ENCODE measurements at places on chromosomes 12 and 14.

GRCh38 chr12:544941-545635 lies 85.3 kb downstream of the B4GALNT3 start:
- no peak for DNase-seq

DNA sequence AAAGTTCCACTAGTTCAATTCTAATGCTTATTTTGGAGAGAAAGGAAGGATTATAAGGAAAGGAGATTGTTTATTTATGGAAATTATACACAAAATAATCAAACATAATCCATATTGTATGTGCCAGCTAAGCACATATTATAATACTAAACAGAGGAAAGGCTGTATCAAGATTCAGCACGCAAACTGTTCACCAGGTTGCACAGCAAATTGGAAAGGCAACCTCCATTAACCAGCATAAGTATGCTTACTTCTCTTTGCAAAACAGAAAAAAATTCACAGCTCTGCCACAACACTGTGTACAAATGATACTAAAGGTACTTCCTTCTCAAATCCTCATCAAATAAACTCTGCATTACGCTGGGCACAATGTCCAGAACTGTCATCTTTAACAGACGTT lies 146.3 kb downstream of the MED13L start:
- DNase-seq = no peak

DNA sequence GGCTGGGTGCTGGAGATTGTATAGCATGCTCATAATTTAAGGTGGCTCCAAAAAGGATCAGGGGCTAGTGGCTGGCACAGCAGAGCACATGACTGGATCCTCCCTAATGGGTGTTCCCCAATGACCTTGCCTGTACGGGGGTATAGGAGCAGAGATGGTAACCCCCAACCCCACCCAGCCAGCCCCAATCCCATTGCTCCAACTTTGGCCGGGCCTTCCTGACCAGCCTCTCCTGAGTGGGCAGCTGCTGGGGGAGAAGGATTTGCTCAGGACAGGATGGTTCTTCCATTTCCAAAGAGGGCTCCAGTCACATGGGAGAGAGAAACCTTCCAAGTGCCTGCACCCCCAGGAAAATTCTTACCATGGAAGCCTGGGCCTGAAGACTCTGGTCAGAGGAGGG lies 15.3 kb upstream of the NR4A1 start:
- DNase-seq = no peak

DNA sequence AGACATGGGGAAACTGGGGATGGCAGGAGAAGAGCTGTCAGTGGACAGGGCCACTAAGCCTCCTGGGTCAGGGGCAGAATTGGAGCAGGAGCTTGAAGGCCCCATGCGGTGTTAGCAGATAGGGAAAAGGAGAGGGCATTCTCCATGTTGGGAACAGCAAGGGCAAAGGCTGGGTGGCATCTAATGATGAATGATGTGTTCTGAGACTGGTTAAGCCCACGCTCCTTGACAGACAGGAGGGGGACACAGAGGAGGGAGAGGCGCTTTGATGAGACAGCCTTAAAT lies 63.0 kb downstream of the CLMN start:
- DNase-seq = no peak

- no peak for DNase-seq
Measured at GRCh38 chr14:104682107-104682593, 7.3 kb upstream of the INF2 start.

GRCh38 chr12:14768823-14769405 lies 34.4 kb downstream of the WBP11 start:
- no peak for DNase-seq

DNA sequence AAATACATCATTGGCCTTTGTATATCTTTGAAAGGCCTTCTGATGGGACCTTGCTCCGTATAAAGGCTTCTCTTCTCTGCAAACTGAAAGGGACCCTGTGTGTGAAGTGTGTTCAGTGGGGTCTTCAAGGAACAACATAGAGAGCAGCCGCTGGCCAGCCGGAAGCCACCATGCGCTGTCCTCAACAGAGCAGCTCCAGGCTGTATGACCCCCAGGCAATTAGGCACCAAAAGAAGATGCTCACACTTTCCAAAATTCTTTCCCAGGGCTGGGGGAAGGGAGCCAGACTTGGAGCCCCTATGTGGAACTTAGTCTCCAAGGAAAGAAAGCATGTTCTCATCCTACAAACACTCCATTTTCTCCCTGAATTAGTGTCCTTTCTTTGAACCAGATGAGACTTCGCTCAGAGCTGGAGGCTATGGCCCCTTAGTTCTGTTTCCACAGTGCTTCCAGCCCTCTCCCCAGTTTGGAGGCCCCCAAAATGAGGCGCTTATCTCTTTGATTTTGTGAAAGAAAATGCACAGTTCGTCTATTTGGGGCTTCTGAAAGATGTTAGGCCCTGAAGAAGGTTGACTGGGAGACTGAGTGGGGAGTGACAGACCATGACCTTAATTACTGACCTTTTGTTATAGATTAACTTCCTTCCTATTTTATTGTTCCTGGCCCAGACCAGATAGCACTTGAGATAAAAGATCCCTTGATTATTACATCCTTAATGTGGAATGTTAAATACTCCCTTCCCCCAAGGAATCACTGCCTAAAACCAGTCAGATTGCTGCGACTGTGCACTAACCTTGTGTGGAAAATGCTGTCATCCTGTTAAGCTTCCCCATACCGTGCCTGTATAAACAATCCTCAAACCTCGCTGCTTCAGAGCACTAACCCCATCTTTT lies 128.3 kb upstream of the FGD4 start:
- DNase-seq = no peak

GRCh38 chr14:24069411-24069735 lies 2.0 kb upstream of the CPNE6 start:
- DNase-seq = no peak

DNA sequence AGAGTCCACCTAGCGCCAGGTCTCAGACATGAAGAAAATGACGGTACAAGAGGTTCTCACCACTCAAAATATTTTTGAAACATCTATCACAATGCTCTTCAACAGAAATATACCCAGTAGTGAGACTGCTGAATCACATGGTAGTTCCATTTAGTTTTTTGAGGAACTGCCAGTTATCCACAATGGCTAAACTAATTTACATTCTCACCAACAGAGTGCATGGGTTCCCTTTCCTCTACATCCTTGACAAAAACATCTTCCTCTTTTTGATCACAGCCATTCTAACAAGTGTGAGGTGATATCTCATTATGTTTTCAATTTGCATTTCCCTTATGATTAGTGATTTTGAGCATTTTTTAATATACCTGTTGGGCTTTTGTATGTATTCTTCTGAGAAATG lies 5.7 kb upstream of the GPR65 start:
- no peak for DNase-seq

DNA sequence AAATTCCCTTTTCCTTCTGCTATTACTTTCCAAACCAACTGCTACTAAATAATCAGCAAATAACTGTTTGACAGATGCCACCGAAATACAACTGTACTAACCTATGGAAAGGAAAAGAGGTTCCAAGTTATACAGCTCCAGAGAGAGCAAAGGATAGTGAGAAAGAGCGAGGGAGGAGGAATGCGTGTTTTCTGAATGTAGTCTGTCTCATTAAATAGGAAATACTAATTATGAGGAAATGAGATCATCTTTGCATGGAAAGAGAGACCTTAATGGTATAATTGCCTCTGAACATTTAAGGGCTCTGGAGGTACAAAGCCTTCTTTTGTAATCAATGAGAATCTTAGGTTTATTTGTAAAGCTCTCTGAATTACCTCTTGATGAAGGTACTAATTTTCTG lies 195.2 kb downstream of the APAF1 start:
- DNase-seq = no peak

DNA sequence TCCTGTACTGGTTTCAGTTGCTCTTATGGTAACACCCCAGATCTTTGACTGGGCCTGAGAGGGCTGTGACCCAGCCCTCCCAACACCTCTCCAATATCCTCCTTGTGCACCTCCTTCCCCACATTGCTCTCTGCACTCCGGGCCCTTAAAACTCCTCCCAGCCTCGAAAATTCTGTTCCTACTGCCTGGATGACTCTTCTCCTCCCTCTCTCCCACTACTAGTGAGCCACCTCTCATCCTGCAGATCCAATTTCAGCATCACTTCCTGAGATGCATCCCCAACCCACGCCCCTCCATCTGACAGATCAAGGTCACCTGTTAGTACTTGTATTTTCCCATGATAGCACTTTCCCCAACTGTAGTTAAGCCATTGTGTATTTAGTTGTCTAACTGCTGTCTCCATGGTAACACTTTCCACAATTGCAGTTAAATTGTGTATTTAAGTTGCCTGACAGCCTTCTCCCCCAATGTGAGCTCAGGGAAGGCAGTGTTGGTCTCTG lies 11.5 kb upstream of the NT5DC3 start:
- DNase-seq = no peak

- no peak for DNase-seq
Measured at GRCh38 chr12:106918746-106919145, 37.0 kb upstream of the TMEM263 start.

DNA sequence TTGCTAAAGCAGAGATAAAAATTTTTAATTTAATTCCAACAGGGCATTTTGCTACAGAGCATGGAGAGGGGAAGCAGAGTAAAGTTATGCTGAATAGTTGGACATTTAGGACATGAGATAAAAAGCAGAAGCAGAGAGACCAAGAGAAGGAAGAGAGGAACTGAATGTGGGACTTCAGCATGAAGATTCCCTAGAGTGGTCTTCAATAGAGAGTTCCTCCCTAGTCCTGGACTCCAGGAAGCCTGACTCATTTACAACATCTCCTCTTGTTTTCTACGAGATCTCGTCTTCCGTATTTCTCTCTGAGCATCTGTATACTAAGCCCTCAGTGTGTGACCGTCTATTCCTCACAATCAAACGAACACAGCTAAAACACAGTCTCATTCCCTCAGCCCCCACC lies 35.2 kb upstream of the IFT81 start:
- no peak for DNase-seq

DNA sequence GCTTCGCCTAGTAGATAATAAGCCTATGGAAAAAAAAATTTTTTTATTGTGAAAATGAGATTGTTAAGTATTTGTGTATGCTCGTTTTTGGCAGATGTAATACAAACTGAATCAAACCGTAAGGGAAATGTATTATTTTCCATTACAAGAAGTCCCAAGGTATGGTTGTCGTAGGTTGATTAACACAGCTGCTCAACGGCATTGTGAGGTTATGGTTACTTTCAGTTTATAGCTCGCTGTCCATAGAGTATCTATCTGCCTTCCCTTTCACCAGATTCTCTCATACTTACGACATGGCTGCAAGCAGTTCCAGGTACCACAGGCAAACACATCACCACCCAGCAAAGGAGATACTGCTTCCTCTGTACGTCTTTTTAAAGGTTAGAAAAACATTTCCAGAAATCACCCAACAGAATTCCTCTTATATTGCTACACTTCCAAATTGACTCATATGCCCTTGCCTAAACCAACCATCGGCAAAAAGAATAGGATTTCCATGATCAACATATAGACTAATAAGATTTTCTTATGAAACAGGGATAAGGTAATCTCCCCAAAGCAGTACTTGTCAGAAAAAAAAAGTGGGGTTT lies 338.6 kb downstream of the SYT1 start:
- DNase-seq = no peak

DNA sequence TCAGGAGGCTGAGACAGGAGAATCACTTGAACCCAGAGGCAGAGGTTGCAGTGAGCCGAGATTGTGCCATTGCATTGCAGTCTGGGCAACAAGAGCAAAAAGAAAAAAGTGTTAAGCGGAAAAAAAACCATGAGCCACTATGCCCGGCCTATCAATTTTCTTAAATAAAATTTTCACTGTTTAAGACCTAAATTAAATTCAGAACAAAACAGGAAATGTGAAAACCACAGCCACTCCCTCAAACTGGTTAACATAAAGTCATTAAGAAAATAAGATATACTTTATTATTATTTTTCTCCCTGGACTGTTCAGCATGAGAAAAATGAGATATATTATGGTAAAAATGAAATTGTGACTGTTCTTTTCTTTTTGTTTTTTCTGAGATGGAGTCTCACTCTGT lies 44.6 kb upstream of the GCH1 start:
- no peak for DNase-seq

- DNase-seq = no peak
Measured at GRCh38 chr12:868722-869121, 80.8 kb downstream of the RAD52 start.

- DNase-seq = no peak
Measured at GRCh38 chr14:63949696-63950095, 96.9 kb downstream of the SYNE2 start.

- DNase-seq = no peak
Measured at GRCh38 chr14:48628870-48629269, 953.5 kb upstream of the MDGA2 start.

- DNase-seq = no peak
Measured at GRCh38 chr14:65703521-65703920, 291.0 kb downstream of the FUT8 start.

GRCh38 chr14:46793144-46793543 lies 141.6 kb upstream of the RPL10L start:
- no peak for DNase-seq

GRCh38 chr14:96951511-96951910 lies 154.3 kb downstream of the VRK1 start:
- no peak for DNase-seq

DNA sequence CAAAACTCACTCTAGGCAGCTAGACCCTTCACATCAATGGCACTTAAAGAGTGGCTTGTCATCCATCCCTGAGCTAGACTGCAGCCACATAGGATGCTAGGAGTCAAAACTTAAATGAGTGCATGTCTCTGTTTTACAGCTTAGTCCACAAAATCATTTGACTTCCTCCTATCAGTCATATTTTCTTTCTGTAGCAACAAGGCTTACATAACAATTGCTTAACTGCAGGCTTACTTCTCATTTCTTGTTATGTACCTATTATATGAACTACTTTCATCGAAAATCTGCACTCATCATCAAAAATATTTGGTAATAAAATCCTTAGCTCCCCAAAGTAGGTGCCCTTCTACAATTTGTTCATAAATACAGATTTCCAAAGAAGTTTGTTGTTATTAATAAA lies 30.1 kb downstream of the CLEC1A start:
- no peak for DNase-seq

GRCh38 chr12:32025906-32026305 lies 66.7 kb downstream of the RESF1 start:
- DNase-seq = no peak

GRCh38 chr12:102413396-102413795 lies 67.0 kb downstream of the IGF1 start:
- no peak for DNase-seq

- no peak for DNase-seq
Measured at GRCh38 chr14:69153152-69153872, 393 bp upstream of the DCAF5 start.

DNA sequence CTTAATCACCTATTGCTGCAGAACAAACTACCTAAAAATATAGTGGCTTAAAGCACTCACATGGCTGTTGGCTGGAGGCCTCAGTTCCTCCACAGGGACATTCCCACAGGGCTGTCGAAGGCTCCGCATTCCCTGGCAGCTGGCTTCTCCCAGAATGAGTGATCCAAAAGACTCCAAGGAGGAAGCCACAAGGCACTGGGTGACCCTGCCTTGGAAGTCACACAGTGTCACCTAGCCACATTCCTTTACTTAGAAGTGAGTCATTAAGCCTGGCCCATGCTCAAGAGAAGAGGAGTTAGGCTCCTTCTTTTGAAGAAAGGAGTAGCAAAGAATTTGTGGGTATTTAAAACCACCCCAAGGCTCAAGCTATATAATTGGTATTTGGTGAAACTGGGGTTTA lies 63.9 kb upstream of the MAP1LC3B2 start:
- DNase-seq = no peak
